NAMALWA (cell line): ENCODE measurements at places on chromosomes 16 and 17.

DNA sequence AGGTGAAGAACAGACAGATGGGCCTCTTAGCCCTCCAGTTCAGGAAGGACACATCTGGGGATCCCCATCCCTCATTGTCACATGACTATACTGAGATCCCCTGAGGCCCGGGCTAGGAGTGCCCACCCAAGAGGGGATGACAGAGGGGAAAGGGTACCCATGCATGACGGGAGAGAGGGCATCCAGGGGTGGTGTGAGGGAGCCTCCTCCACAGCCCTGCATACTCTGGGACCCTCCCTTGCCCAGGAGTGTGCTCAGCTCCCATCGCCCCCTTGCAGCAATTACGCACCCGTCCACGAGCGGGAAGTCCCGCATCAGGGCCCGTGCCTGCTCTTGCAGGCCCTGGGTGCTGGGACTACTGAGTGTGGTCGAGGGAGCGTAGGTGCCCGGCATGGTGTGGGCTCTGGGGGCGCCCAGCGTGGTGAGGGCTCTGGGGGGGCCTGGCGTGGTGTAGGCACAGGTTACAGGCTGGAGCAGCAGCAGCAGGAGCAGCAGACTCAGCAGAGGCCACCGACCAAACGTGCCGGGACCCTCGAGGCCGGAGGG is 6.5 kb downstream of the DPEP2 start:
- DNase-seq = no peak

DNA sequence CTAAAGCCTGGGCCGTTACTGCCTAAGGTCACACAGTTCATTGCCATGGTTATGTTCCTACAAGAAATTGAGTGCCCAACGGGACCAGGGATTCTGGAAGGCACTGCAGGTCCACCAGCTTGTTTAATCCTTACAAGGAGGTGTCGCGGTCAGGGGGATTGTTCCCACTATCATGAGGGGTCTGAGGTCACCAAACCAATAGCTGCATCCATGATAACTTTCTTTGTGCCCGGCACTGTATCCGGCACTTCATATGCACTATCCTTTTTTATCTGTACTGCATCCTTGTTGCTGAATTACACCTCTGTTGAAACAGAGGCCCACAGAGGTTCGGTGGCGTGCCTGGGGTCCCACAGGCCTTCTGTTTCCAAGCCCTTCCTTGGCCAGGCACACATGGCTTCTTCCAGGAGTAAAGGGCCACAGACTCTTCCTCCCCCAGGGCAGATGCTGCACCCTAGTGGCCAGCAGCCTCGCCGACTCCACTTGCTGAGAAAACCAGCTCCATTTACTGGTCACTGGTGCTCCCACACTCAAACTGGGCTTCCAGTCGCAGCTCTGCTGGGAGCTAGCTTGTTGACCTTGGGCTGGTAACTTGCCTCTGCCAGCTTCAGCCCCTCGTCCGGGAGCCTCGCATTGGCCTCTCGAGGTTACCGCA is 82.0 kb upstream of the PLCG2 start:
- DNase-seq = peak; percentile 53

- no peak for DNase-seq
These were observed 26.5 kb downstream of the KAT7 start for GRCh38 chr17:49814781-49815529.

DNA sequence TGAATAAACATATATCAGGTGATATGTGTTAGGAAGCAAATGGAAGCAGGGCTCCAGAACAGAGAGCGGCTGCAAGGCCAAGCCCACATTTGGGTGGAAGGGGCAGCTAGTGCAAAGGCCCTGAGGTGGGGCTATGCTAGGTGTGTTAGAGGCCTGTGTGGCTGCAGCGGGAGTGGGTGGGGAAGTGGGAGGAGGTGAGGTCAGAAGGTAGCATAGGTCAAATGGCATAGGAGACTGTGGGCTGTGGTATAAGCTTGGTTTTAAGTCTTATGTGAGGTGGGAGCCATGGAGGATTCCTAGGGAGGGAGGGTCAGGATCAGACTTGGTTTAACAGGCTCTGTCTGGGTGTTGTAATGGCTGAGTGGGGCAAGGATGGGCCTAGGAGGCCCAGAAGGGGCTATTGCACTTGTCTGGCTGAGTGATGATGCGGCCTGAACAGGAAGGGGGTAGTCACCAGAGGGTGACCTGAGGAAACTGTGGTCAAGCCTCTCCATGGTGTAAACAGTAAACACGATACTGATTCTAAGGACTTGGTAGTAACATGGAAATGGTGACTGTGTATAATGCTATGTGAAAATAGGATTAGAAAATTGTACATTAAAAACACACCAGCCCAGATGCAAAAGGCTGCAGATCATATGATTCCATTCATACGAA is 31.1 kb downstream of the RAI1 start:
- peak; percentile 26 for DNase-seq

DNA sequence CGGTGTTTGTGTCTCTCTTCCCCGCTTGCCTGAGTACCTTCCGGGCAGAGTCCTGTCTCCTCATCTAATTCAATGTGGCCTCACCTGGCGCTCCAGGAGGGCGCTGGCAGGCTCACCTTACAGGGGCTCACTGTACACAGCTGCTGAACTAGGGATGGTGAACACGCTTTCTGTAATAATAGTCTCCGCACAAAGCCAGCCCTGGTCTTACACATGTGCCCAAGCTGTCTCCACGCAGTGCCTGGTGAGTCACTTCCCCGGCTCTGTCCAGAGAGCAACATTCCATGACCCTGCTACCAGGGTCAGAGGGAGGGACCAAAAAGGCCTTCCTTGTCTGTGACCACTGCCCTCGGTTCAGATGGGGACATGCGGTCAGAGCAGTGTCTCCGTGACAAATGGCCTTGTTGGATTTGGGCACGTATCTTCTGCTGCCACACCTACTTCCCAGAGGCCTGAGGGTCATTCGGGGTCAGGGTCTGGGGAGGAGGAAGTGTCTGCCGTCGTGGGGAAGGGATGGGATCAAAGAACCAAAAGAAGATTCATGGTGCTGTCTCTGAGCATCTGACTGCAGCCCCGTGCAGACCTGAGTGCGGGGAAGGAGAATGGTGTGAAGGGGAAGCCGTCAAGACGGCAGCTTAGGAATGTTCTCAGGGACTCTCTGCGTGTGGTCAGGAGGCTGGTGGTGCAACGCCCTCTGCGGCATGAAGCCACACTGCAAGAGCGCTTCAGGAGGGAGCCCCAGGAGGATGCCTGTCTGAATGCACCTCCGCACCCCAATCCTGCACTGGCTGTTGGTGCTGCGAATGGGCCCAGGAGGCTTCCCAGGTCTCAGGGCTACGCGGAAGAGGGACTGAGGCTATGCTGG is 68.8 kb downstream of the IL21R start:
- no peak for DNase-seq

- no peak for DNase-seq
These were observed 6.1 kb downstream of the THUMPD1 start for GRCh38 chr16:20735490-20735889.

- DNase-seq = no peak
These were observed 8.5 kb downstream of the PRSS27 start for GRCh38 chr16:2711370-2712062.

DNA sequence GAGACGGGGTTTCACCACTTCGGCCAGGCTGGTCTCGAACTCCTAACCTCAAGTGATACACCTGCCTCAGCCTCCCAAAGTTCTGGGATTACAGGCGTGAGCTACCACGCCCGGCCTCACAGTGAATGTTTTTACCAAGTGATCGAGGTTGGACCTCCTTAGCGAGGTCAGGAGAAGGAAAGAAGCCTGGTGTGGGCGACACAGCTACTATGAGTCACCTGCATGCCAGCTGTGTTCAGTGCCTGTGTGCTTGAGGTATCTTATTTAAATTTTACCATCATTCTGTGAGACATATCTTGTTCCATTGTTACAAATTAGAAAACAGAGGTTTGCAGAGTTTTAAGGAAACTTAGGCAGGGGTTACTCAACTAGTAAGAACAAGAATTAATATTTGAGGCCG is 174.8 kb upstream of the DYNLRB2 start:
- no peak for DNase-seq

DNA sequence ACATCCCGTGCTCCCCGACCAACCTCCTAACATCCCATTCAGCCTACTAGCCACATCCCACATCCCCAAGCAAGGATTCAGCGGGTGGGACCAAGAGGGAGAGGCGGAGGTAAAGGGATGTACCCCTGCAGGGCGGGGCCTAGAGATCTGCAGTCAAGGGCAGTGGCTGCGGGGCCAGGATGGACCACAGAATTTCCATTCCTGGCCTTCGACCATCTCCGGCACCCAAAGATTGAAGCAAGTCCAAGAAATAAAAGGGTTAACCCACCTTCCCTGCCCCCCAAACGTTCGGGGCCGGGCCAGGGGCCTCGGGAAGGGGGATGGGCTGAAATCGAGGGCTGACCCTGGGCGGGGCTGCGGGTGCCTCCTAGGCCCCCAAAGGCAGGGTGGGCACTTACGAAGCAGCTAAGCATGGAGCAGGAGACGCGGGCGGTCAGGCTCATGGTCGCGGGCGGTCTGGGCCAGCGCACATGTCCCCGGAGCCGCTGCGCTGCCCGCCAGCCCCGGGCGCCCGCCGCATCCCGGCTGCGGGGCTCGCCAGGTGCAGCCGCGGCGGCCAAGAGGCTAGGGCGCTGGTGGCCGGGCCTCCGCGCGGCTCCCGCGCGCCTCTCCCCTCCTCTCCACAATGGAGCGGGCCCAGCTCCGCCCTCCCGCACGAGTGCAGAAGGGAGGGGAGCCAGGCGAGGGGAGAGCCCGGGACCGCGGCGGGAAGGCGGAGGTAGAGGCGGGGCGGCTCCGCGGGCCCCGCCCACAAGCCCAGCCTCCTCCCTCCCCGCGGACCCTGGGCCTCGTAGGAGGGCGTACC is at the start of gene MTMR4:
Gene MTMR4, minus strand, starts transcription at position 674 of the 805 bp plus-strand sequence. Its CDS starts 231 bp downstream, at position 443.
- DNase-seq = peak; percentile 83

- DNase-seq = peak; percentile 31
These were observed 7.5 kb upstream of the CEP131 start for GRCh38 chr17:81230043-81230820.

DNA sequence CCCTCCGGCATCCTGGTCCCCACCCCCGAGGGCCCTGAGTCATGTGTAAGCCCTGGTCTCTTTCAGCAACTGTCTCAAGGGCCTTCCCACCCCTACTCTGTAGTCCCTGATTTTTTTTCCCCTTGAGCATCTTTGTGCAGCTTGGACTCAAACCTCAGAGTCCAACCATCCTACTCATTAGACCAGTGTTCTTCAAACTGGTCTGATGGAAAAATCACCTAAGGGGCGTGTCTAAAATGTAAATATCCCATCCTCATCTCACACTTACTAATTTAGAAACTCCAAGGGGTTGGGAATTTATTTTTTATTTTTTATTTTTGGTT is 624 bp downstream of the G6PC3 start:
- no peak for DNase-seq

- no peak for DNase-seq
These were observed 4.8 kb downstream of the CA5A start for GRCh38 chr16:87931504-87931903.

DNA sequence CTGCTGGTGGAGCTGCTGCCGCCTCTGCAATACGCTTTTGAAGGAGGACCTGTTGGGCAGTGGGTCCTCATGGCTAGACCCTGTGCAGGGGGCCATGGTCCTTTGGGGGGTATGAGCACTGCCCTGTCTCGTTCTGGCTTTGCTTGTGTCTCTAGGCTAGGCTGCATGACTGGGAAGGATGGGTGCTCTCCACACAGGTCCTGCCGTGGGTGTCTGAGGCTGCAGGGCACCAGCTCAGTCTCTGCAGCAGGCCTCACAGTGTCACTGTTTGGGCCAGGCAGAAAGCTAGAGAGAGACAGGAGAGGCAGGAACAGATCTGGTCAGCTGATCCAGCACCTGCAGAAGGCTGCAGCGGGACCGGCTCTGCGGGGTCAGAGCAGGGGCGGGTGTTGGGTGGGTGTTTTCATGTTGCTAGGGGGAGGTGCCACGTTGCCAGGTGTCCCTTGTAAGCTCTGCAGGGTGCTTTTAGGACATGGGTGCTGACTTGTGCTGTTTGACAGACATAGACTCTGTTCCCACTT is 111.4 kb downstream of the SNX29 start:
- DNase-seq = peak; percentile 87
